ENCODE measurements at places on chromosomes 1 and 21.
A peak's percentile ranks its signal among the peaks of the same experiment; 100 is the strongest.

DNA sequence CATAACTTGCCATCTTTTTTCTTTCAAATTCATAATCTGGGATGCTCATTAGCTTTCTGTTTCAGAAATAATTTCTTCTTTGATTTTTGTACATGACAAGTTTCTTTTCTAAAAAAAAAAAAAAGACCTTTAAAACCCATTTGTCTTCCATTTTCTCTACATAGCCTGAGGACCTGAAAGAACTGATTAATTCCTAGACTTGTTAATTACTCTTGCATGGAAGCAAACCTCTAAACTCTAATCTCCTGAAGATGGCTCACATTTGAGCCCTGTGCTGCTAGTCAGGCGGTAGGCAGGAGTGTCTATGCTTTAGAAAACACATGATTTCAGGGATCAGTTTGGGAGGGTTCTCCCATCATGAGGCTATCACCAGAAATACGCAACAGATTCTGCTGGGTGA, 152.0 kb downstream of the KAZN start:
- DNase-seq: no peak

DNA sequence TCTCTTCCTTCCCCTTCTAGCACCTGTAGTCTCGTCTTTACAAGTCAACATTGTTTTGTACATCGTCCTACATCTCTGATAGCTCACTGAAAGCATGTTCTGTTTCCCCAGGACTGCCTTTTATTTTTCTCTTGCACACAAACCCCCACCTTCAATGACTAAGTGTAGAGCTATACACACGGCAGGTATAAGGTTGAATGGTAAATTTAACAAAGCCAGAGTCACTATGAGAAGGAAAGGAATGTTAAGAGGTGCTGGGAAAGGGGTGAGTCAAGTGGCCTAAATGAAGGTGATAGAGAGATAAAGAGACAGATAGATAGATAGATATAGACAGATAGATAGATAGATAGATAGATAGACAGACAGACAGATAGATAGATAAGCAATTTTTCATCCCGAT, 134.3 kb upstream of the ATP1B1 start:
- DNase-seq: no peak

GRCh38 chr1:247274605-247275256, 18.9 kb downstream of the VN1R5 start:
- no peak for DNase-seq

GRCh38 chr1:85307987-85308832, 31.8 kb upstream of the BCL10 start:
- peak; percentile 57 for DNase-seq

GRCh38 chr1:197783510-197783948, 8.2 kb upstream of the DENND1B start:
- no peak for DNase-seq

DNA sequence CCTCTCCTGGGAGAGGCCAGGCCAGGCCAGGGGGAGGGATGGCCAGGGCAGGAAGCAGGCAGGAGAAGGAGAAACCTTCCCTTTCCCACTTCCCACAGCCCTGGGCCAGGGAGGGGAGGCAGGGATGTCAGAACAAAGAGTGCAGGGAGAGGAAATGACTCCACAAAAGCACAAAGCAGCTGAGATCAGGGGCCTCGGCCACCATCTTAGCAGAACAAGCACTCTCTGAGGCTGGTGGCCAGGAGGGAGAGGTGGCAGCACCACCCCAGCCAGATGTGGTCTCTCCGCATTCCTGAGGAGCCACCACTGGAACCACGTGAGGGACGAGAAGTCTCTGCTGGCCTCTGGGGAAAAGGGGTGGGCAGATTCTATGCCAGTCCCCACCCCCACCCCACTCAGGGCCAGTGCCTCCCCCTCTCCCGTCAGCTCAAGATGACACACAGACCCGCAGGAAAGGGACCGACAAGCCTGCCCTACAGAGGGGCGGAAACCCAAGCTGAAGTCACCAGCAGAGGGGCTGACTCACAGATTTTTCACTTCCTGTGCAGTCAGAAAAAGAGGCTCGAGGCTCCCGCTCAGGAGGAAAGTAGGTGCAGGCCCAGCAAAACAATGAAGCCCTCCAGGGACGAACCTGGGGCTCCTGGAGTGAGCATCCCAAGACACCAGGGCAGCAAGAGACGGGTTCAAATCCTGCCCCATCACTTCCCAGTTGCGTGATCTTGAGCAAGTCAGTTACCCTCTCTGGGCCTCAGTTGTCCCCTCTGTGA, 24.1 kb upstream of the ALDH4A1 start:
- peak; percentile 88 for DNase-seq

- DNase-seq: no peak
Measured at GRCh38 chr1:171922999-171923398, 81.7 kb downstream of the DNM3 start.

Measured in non-pigmented ciliary epithelial cell (primary cell).